ENCODE measurements at places on chromosomes 1 and 21.

- DNase-seq, result peak; percentile 18
These were observed 16.0 kb downstream of the ZBTB17 start for GRCh38 chr1:15959827-15960446.

- DNase-seq, result no peak
These were observed 6.1 kb upstream of the IGSF8 start for GRCh38 chr1:160104486-160104885.

DNA sequence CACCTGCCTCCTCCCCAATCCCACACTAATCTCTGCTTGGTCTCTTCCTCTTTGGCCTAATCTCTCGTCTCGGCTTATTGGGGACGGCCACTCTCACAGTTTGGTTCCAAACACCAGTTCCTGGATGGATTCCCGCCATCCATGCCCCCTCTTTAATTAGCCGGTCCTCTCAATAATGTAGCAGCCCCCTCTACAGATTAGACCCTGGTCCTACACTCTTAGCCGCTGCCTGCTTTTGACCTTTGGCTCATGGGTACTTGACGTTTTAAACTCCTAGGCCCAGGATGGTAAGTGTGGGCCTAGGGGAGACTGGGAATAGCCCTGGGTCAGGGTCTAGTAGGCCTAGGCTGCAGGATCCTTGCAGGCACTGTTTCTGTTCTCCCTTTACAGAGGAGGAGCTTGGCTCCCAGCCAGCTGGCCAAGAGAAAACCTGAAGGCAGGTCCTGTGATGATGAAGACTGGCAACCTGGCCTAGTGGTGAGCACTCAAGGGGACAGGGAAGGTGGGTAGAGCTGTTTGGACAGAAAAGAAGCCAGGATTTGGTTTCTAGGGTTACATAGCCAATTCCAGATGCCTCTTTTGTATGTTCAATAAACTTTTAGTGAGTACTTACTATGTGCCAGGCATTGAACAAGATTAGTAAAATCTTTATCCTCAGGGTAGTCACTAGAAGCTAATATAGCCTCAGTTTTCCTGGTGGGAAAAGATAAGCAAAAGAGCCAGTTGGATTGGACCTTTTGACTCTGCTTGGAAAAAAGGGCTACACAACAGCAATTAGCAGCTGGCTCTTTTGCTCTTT lies 758 bp downstream of the RAD54L start:
- DNase-seq, result no peak

- DNase-seq, result no peak
These were observed 59.9 kb downstream of the WARS2 start for GRCh38 chr1:119080586-119080985.

GRCh38 chr1:85313888-85314696 lies 37.7 kb upstream of the BCL10 start:
- DNase-seq, result no peak

DNA sequence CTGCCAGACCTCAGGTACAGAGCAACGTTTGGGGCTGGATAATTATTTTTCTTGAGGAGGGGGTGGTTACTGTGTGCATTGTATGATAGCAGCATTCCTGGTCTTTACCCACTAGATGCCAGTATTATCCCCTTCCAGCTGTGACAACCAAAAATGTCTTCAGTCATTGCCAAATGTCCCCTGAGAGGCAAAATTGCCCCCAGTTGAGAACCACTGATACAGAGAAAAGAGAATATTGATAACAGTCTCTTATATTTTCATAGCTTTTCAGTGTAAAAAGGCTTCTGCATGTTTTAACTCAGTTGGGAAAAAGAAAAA lies 51.8 kb upstream of the SYT14 start:
- DNase-seq, result no peak

GRCh38 chr21:34865400-34866241 lies 183.5 kb downstream of the RUNX1 start:
- peak; percentile 41 for DNase-seq

DNA sequence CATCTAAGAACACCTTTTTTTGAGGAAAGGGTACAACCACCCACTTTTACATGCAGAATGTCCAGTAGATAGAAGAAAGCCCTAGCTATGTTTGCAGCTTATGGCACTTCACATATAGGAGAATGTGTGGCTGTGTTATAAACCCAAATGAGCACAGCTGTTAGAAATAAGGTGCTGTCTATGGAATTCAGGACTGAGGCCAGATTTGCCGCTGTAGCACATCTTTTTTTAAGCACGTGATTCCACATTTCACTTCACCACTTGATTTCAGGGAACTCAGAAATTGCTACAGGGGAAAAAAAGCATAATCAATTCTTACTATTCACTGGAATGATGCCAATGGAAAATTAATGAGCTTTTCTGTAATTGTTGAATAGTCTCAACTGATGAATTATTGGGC lies 147.2 kb upstream of the ADAMTS5 start:
- no peak for DNase-seq

- DNase-seq, result no peak
These were observed 307.9 kb downstream of the COL11A1 start for GRCh38 chr1:102800406-102800805.

DNA sequence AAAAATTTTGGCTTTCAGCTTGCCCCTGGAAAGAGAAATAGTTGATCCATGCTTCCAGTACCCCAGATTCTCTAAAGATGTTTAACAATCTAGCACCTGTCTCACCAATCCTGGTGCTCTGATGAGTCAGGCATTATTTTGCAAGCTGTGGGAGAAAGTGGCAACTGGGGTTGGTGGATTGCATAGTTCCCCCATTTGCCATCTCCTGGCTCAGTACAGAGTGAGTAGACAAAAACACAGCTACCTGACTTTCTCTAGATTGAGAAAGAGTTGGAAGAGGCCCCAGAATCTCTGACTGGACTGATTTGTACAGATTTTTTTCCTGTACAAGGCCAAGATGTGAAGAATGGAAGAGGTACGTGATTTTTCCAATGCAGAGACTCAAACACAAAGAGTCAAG lies 75.1 kb upstream of the NEGR1 start:
- no peak for DNase-seq

- no peak for DNase-seq
These were observed 8.9 kb downstream of the LRRC8C start for GRCh38 chr1:89641781-89642180.

DNA sequence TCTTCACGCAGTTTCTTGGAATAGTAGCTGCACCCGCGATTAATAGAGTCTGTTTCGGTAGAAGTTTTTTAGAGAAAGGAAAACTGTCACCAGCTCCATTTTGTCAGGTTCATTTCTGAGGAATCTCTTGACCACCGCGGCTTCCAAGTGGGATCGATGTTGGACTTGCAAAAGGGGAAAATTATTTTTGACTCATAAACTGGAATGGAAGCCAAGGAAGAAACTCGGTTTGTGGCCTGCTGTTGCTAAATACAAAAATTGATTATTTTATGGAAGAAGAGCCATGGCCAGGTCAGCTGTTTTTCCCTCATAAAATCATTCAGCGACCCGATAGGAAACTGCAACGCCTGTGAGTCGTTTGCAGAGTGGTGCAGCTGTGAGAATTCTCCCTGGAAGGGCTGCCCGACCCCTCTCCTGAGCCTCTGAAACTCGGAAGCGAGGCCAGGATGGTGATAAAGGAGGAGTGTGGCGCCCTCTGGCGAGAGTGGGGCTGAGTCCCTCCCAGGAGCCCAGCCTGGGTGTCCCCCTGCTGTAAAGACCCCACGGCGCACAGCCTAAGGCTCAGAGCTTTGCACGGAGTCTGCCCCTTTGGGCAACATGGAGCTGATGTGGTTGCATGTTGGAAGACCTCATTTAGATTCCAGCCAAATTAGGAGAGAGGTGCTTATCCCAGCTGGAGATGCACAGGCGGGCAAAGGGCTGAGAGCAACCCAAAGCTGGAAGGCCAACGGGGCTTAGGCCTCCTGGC lies 83.6 kb upstream of the SLC25A33 start:
- peak; percentile 47 for DNase-seq

DNA sequence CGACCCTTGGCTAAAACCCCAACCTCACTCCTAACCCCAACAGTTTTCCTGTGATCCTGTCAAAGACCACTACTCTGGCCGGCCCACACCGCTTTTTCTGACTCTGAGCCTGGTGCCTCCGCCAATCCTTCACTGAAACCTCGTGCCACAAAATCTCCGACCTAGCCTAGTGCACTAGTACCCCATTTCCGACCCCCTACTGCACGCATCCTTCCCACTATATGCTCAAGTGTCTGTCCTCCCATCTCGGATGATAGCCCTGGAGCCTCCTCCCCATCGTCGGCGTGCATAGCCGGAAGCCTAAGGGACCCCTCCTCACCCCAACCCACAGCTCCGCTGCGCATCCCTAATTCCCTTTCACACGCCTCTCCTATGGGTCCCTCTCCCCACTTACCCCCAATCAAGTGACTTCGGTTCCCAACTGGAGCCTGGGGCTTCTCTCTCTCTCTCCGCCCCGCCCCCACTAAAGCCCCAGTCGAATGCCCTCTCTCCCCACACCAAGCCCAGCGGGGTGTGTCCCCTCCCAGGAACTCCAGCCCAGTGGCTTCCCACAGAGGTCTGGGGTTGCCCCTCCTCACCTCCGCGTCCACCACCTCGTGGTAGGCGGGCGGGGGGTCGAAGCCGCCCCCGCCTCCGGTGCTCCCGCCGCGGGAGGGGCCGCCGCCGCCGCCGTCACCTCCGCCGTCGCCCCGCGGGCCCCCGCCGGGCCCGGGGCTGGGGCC lies 791 bp downstream of the USP24 start:
- peak; percentile 25 for DNase-seq

DNA sequence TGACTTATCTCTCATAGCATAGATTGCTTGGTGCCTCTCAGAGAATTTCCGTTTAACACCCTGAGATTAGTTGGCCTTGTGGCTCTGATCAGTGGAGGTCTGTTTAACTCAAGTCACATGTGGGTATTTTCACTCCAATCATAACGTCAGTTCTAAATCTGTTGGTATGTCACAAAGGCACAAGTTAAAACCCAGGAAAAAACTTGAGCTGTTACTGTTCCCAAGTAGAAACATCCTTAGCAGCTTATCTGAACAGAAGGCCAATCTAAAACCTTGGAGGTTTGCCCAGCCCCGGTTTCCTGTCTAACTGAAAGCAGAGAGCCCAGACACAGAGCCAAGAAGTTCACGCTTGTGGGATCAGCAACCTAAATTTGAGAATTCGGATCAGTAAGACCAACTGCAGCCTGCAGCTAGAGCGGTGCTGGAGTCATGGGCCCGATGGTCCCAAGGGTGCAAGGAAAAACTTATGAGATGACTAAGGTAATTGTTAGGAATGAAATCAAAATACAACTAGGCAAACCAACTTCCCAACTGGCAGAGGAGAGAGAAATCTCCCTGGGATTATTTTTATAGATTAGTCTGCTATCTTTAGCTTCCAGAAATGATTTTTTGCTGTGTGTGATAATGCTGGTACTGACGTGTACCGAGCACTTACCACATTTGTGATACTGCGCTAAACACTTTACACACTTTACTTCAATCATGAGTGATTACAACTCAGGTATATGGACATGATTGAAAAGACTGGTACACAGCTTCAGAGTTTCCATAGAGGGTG lies 90.2 kb upstream of the C1orf21 start:
- no peak for DNase-seq

DNA sequence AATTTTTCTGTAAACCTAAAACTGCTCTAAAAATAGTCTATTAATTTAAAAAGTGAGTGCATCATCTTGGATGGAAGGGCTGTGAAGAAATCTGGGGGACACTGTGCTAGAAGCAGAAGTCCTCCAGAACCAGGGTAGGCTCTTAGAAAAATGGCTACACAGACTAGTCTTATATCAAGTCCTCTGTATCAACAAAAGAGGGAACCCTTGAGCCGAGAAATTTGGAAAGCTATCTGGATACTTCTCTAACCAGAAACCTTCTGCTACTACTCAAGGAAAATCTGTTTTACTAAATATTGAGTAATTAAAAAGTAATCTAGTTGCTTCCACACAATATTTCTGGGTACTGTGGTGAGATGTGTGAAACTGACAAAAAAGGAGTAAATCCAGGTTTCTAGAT lies 92.1 kb downstream of the WDR3 start:
- no peak for DNase-seq

DNA sequence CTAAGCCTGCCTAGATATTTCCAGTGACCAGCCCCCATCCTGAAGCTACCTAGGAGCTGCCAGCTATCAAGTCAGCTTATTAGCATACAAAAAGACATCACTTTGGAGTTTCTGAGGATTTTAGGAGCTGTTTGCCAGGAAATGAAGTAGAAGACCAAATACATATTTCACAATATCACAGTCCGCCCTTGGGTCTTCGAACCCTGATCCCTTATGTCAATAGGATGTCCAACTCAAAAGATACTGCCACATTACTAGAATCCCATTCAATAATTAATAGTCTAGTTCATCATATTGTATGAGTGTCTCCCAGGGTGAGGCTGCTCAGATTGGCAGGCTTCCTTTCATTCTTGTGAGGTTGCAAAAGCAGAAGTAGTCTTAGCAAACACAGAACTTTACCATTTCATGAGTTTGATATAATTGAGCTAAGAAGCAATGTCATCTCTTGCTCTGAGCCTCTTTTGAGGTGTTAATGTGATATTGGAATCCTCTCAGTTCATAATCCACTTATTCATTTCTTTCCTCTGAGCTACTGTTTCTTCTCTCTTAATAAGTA lies 13.6 kb downstream of the IPO9 start:
- DNase-seq, result no peak

GRCh38 chr1:243917177-243917862 lies 67.3 kb upstream of the AKT3 start:
- DNase-seq, result peak; percentile 8

- no peak for DNase-seq
These were observed 41.2 kb upstream of the USH2A start for GRCh38 chr1:216464489-216464888.

GRCh38 chr1:9787702-9788101 lies 36.1 kb downstream of the CLSTN1 start:
- peak; percentile 29 for DNase-seq

GRCh38 chr1:161207173-161207572 lies 5.0 kb downstream of the NDUFS2 start:
- no peak for DNase-seq

- DNase-seq, result no peak
These were observed 842.9 kb upstream of the ADGRL4 start for GRCh38 chr1:79849388-79849787.

DNA sequence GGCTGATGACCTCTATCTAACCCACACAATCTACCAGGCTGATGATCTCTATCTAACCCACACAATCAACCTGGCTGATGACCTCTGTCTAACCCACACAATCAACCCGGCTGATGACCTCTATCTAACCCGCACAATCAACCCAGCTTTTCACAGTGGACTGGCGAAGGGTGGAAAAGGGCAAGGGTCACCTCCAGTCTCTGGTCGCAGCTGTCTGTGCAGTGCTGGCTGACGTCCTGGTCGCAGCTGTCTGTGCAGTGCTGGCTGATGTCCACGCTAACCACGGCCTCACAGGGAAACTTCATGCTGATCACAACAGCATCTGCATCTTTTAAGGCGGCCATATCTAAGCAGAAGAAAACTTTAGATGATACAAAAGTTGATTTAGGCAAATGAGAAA lies 12.2 kb upstream of the CCDC27 start:
- DNase-seq, result no peak
